Large intestine (tissue), 12 donors: ENCODE measurements at places on chromosomes 1 and 21.

- DNase-seq = no peak
These were observed 8.2 kb downstream of the NADK start for GRCh38 chr1:1770102-1770501.

DNA sequence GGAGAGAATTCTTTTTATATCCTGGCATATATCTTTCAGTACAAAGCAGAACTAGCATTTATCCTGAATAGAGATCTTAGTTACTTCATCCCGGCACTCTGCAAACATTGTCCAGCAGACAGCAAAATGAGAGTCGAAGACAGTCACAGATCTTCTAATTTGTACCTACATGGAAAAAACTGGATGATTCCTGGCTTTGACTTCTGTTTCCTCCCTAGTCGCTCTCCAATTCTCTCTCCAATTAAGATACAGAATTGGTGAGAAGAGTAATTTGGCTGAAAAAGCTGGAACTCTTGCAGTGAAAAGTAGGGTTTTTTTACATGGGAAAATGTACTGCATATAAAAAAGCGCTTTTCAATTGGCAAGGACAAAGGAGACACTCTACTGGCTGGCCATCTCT lies 151.1 kb upstream of the C8B start:
- no peak for DNase-seq

DNA sequence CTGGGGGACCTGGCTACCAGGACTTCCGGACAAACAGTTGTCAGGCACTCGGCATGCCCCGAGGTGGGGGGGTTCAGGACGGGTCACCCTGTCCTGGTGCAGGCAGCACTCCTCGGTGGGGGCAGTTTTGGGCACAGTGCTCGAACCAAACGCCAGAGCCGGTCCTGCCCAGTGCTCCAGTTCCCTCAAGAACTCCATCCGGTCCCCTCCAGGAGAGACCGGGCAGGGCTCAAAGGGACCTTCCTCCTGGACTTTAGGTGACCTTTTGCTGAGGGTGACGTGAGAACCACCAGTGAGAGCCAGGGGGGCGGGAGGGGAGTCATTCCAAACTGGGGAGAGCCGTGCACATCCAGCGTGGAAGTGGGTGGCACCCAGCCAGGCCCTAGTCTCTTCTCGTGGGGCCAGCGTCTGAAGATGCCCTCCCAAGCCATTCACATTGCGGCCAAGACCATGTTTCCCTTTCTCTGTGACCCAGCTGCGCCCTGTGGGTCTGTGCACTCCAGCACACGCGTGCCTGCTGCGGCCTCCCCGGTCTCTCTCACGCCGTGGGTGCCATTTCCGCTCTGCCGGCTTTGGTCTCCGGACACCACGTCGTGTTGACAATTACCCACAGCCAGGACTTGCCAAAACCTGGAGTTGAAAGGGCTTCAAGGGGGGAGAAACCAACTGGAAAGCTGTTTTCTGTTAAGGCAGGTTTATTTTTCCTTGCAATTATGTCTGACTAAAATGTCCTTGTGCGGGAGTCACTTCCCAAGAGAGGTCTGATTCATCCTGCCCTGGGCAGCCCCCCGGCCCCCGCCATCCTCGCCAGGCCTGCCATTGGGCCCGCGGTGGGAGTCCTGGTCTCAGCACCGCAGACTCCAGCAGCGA lies 178.8 kb upstream of the ARHGEF16 start:
- DNase-seq = no peak

DNA sequence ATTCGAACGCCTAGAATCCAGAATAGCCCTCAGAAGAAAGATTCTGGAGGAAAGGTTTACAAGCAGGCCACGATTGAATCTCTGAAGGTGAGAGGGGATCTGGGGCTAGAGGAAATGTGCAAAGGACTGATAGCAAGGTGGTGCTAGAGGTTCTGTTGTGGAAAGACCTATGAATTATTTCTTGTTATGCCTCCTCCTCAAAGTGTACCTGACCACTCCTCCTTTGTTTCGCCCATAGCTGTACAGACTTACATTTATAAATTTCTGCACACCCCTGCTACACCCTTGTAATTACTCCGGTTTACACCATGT lies 986 bp downstream of the TCEANC2 start:
- peak; percentile 26 for DNase-seq

DNA sequence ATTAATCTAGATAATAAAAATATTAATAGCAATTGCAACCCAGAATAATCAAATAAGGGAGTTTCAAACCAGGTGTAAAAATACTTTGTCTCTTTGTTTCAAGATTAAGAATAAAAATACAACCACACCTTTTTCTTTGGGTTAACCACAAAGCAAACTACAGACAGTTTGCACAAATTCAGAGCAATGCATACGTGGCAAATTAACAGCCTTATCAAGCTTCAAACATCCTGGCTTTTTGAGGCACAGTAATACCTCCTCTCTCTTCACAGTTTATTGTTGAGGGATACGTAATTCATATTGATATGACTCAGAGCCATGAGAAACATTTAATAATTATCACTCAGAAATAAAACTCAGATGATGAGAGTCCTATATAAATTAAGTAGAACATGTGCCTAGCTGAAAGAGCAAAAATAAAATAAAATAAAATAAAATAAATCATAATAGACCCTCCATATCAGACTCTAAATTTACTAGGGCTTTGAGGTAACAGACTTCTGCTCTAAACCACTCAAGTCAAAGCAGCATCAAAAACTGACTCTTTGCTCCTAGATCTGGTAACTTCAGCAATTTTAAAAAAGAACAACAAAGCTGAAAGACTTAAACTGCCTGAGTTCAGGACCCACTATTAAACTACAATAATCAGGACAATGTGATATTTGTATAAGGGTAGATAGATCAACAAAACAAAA lies 11.4 kb downstream of the EDEM3 start:
- no peak for DNase-seq

DNA sequence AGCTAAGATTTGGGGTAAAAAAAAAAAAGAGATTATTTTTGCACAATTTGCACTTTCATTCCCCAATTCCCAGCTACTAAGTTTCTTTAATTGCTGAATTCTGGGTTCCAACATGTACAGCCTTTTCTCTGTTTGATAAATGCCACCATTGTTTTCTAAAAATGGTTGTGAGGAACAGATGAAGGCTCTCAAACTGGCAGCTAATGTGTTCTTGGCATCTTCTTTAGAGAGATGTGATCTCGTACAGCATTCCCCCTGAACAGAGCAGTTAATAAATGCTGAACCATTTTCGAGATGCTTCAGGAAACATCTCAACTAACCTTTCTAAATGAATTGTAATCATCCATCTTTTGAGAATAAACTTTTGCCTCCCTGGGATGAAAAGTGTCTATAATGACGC lies 107.9 kb upstream of the DYNLT5 start:
- no peak for DNase-seq

GRCh38 chr1:218351391-218352074 lies 6.4 kb downstream of the TGFB2 start:
- no peak for DNase-seq

GRCh38 chr1:54850069-54850730 lies 36.8 kb downstream of the DHCR24 start:
- DNase-seq = no peak

- DNase-seq = peak; percentile 12
These were observed 18.2 kb upstream of the FCGR2A start for GRCh38 chr1:161486806-161487741.

- DNase-seq = peak; percentile 38
These were observed 548 bp upstream of the CDC20 start for GRCh38 chr1:43358121-43358745.

DNA sequence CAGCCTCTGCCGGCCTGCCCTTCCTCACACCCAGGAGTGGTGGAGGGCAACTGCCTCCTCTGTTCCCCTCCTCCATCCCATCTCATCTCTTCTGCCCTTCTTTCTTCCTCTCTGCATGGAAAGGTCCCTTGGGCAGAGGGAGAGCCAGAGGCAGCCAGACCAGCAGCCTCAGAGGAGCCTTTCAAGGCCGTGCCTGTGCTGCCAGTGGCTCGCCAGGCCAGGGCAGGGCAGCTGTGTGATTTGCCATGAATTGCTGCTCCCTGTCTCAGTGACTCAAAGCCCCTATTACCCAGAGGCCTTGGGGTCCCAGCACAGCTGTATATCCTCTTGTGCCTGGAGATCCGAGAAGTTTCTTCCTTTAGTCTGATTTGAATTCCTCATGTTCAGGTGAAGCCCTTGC lies 21.9 kb downstream of the TMCC2 start:
- DNase-seq = no peak

DNA sequence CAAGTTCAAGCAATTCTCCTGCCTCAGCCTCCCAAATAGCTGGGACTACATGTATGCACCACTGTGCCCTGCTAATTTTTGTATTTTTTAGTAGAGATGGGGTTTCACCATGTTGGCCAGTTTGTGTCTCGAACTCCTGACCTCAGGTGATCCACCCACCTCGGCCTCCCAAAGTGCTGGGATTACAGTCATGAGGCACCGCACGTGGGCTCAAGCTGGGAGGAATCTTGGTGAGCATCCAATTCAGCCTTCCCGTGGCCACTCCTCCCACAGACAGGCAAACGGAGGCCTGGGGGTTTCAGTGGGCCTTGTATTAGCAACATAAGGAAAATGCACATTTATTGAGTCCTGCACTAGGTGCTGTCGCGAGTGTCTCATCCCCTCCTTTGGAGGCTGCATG lies 24.5 kb upstream of the VWA5B1 start:
- DNase-seq = no peak

- no peak for DNase-seq
These were observed 440.1 kb upstream of the PTBP2 start for GRCh38 chr1:96281491-96281890.

DNA sequence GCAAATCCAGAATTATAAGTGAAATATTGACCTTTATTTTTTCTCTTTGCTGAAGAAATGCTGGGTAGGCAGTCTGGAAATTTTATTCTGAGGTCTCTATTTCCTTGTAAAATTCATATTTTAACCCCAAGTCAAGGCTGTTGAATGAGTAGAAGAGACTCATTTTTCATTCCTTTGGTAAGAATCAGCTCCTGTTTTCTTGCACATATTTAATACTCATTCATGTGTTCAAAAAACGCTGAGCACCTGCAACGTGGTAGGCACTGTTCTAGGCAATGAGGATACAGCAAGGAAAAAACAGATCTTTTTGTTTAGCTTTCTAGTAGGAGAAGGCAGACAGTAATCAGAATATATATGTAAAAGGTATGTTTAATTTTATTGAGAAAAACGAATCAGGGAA lies 1.5 kb downstream of the PRKAA2 start:
- no peak for DNase-seq

GRCh38 chr1:147292631-147293251 lies 50.3 kb downstream of the CHD1L start:
- DNase-seq = no peak

DNA sequence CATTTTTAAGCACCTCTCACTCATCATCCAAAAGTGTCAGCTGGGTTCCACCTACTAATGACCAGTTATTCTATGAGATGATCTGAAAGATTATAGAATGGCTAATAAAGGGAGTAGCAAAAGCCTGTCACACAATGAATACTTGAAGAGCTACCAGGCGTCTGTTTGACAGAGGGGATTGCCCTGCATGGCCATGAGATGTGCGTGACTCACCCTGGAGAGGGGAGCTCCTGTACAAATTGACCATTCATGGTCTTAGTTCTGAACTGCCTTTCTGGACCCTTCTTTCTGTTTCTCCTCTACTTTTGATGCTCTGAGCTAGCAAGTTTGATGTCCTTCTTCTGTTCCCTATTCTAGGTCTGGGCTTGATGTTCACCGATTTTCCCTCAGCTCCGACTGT lies 85.2 kb upstream of the ABCD3 start:
- DNase-seq = no peak

DNA sequence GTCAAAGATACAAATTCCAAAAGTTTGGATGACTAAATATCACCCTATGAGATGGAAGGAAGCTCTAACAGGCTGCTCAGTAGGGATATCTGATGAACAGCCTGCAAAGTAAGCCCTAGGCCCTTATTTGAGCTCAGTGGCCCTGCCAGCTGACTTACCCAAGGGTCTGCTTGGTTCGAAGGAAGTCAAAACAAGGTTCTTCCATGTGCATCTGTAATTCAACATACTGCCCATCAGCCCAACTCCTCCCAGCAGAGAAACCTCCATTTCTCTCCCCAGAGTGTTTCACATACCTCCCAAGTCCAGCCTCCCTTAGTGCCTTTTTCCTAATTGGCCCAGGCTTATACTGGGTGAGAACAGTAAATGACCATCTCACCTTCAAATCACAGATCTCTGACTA lies 86.6 kb downstream of the NRDC start:
- DNase-seq = no peak

DNA sequence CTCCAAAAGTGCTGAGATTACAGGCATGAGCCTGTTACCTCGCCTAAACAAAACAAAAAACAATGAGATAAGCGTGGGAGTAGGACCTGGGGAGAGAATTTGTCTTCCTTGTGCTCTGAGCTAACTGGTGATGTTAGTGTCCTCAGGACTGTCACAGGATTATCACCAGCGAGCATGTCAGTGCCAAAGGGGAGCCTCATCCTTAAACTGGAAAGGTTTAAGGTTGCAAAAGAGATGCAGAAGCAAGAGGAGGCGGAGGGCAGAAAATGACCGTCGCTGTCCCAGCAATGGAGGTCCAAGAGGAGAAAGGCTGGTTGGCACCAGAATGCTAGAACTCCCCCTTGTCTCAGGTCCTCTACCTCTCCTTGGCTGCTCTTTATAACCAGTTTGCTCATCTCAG lies 3.9 kb downstream of the SYPL2 start:
- no peak for DNase-seq

- no peak for DNase-seq
These were observed 30.2 kb downstream of the OPTC start for GRCh38 chr1:203524152-203524551.
